Inflammatory macrophage treated with lipopolysaccharide for 1 hour (primary cell): ENCODE measurements at places on chromosomes 6 and 20.

DNA sequence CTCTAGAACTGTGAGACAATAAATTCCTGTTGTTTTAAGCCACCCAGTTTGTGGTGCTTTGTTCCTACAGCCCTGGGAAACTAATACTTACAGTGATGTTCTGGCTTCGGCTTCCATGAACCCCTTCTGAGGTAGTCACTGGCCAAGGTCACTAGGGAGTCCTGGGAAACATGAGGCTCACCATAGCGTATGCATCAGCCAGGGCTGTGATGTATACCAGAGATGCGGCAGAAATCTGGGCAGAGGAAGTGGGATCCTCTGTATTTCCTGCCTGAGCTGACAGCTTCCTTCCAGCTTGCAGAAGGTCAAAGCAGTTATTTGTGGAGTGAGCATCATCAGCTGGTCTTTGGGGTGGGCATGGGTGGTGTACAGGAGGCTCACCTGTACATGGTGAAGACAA is 27.9 kb downstream of the KAT14 start:
- DNase-seq = no peak

DNA sequence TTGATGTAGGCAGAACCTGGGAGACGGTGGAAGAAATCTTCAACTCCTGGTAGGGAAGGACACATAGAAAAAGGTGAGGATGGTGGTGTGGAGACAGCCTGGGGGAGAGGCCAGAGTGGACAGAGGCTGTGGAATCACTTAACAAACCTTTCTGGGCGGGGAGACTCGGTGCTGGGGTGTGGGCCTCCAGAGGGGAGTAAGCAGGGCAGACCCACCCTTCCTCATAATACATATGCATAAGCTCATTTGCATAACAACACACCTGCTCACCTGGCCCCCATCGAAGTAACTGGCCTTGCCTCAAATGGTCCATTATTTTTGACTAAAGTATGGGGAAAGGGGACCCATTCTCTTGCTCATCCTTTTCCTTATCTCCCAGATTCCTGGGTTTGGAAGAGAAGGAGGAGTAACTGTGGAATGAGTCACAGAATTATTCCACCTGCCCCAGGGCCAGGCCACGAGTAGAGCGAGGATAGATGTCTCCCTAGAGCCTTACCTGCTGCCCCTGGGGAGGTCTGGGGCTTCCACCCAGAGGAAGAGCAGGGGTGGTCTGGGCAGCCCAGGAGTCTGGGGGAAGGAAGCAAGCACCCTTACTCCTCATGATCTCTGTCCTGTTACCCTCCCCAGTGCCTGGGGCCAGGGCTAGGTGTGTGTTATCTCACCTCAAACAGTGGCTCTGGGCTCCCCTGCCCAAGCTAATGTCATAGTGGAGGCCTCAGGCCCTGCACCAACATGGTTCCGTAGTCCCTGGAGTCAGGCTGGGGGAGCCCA is 10.7 kb upstream of the VEGFA start:
- no peak for DNase-seq

- DNase-seq = peak; percentile 89
Measured at GRCh38 chr6:3750317-3751076, 1.0 kb downstream of the PXDC1 start.

DNA sequence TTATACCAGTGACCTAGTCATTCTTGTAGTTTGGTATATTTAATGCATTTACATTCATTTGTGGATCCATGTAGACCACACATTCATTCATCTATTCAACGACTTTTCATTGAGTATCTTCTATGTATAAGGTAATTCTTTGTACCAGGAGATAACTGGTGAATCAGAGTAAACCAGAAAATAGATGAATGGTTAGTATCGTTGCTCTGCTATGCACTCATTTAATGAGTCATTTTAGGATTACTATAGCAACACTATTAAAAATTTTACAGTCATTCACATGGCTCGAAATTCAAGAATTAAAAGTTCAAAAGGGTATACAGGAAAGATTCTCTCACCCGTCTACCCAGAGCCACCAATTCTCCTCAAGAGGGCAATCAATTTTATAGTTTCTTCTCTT is 26.8 kb downstream of the DOK5 start:
- no peak for DNase-seq

GRCh38 chr6:23953976-23954375 is 172.0 kb upstream of the NRSN1 start:
- DNase-seq = no peak

DNA sequence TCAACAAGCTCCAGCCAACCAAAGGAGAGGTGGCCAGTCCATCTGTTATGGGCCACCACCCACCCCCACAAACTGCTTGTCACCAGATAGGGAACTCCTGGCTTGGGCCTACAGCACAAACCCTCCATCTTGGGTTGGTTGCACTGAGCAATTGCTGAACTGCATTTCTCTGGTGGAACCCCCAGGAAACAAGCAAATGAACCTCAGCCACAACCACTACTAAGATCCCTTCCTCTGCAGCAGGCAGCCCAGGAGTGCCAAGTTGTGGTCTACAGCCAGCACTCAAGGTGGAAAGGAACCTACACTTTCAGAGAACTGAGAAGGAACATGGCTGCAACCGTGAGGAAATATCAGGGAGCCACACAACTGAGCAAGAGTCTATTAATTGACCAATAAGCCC is 171.6 kb downstream of the TMEM200A start:
- no peak for DNase-seq

DNA sequence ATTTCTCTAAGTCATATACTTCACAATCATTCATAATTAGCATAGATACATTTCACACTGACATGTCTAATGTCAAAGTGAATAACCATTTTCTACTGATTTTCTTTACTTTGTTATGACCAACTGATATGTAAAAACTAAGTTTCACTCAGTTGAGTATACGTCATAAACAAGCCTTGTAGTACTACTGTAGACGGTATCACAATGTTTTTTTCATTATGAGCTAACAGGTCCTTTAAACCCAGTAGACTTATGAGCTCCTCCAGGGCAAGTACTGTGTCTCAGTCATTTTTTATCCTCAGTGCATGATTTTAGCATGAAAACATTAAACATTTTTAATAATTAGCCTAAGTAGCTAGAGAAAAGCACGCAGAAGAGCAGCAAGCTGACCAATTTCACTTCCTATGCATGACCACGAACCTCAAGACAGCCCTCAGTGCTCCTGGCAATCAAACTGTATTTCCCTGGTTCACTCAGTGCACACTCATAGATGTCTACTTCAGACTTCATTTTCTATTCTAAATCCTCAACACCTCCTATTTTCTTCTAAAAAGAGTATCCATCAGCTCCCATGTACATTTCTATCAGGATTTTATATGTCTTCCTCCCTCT is 32.0 kb upstream of the TFAP2D start:
- no peak for DNase-seq

- DNase-seq = no peak
Measured at GRCh38 chr6:1540864-1541521, 68.7 kb upstream of the FOXC1 start.

GRCh38 chr6:91130126-91130525 is 543.3 kb upstream of the MAP3K7 start:
- no peak for DNase-seq

- DNase-seq = peak; percentile 53
Measured at GRCh38 chr6:42017021-42017643, 33.2 kb upstream of the TAF8 start.

DNA sequence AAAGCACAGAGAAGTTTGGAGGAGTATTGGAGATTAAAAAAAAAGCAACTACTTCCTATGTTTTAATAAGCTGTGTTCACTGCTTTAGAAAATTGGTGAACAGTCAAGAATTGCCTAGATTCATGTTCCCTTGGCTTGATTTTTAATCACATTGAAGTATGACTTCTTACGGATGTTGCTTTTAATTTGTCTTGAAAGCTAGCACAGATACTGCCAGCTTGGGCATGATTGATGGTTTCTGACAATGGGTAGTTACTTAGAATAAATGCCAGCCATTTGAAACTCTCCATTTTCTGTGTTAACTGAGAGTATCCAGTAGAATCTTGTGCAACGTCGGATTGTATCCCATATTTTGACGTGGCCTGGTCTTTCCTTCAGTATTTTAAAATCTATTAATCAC is 178.0 kb downstream of the DTNBP1 start:
- no peak for DNase-seq

DNA sequence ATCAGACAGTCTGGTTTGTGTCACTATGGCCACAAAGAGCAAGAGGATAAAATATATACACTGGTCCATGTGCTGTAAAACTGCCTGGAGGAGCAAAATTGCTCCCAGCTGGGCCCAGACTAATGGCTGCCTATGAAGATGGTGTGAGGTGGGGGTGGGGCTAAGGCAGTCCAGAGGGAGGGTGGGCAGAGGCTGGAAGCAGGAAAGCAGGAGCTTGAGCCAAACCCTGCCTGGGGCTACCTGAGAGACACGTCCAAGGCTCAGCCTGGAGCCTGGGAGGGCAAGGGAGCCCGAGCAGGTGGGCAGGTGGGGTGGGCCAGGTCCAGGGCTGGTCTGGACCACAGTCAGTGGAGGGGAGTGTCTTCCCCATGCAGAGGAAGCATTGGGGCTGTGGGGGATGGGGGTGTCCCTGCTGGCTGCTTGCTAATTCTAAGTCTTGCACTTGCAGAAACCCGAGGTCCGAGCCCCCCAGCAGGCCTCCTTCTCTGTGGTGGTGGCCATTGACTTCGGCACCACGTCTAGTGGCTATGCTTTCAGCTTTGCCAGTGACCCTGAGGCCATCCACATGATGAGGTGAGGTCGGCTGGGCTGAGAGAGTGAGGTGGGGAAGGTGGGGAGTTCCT is 9.5 kb downstream of the HSPA12B start:
- DNase-seq = no peak

- peak; percentile 94 for DNase-seq
Measured at GRCh38 chr6:6685249-6686040, 96.9 kb downstream of the LY86 start.

DNA sequence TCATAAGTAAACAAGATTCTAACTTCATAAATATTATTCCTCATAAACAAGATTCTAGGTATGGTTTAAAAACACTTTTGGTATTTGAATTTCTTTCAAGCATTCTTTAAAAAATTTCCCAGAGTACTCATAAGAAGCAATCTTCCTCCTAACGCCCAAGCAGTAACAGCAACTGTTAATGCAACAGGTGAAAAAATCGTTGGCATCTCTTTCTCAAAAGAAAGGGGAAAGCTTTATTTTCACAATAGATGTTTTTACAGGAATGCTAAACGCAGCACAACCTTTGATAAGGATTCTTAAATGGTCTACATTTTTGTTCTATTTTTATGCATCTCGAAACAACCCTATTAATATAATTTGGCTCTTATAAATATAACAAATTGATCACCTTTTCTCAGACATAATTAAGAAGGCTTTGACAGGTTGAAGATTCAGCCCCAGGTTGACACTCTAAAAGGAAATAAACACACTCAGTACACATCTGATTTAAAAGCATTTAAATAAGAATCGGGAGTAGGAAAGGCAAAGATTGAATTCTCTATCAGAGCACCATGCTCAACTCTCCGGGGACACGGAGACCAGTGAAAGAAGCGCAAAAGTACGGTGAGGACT is 634 bp downstream of the AHI1 start:
- DNase-seq = no peak

DNA sequence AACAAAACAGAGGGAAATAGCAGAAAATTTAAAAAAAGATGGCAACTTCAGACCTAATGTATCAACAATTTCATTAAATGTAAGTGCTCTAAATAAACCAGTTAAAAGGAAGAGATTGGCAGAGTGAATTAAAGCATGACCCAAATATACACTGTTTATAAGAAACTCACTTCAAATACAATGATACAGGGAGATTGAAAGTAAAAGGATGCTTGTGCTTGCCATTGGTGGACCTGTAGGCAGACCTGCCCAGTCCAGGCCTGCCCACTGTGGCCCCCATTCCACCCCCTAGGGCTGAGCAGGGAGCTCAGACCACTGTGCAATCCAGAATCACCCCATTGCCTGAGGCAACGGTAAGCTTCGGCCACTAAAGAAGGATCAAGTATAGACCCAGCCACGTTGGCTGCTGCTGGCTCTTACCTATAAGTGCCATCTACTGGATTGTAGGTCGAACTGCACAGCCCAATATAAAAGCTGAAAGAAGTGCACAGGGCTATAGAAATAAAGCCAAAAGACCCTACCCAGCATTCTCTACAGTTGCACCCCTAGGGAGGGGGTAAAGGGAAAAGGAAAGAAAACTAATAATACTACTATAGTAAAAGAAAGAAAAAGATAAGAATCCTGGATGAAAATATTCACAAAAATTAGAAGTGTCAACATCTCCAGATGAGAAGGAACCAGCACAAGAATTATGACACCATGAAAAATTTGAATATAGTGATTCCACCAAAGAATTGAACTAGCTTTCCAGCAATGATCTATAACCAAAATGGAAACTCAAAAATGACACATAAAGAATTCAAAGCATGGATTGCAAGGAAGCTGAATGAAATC is 36.1 kb downstream of the PSMB1 start:
- peak; percentile 38 for DNase-seq

DNA sequence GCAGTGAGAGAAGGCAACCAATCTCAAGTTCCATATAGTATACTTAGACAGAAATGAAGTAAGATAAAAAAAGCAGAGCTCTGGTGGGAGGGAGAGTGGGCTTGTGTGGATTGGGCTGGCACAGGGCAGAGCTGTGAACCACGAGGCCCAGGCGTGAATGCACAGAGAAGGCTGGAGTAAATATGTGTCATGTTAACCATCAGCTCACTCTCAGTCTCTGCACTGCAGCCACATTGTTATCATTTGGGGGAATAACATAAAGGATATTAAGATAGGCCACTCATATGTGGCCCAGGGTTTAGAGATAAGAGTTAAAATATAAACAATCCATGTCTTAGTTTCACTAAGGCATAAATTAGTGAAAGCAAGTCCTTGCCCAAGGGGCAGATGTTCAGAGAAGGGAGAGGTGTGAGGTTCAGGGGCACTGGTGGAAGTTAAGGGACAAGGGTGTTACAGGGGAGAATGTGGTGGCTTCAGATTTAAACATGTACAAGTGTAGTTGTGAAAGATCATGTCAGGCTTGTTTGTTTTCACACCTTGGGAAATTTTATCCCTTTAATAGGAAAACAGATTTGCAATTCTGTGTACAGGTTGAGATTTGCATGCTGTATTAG is 14.4 kb downstream of the GMPR start:
- DNase-seq = no peak

DNA sequence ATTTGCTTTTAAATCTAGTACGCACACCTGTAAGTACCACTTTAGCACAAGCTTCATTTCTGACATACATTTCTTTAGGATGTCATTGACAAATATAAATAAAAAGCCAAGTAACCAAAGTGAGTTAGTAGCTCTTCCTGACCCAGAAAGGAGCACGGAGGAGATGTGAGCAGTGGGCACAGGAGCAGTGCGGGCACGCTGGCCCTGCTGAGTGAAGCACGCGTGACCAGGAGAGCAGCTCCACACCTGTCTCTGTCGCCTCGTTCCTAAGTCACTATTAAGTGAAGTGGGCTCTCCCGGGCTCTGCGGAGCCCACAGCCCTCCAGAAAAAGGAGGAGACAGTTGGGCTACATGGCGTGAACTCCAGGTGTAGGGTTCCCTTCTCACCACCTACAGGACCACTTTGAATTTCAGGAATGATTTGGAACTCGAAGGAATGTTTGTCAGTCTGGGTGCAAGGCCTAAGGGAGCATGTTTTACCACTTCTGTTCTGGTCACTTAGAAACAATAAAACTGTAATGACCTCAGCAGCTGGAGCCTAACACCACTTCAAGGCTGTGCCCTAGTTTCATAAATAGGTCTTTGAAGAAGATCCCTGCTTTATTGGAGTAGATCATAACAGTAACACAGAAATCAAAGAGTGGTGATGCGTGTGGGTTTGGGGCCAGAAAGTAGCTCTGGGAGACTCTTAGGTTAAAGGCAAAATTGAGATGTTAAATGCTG is 95.9 kb downstream of the FAM120B start:
- DNase-seq = no peak
